ENCODE measurements at places on chromosomes 16 and 17. TPM values are rescaled to one million over a fixed set of nuclear protein-coding genes. Genes with fewer than 3 reads are reported as not detected.

DNA sequence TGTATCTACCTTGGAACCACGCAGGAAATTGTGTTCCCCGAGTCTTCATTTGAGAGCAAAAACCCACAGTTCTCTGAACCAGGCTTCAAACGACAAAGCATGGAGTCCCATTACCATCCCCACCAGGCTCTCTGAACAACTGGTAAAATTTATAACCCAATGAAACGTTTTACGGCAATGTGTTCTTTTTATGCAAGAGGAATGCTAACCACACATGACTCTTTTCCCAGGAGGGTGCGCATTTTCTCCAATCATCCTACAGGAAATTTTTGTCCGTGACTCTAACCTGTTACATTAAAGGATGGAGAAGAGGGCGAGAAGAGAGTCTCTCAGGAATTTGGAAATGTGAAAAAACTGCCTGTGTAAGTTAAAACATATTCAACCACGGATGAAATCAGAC is 17.8 kb downstream of the STX8 start:
- no peak for DNase-seq

Gene KRTAP2-3
- total RNA-seq: not detected

DNA sequence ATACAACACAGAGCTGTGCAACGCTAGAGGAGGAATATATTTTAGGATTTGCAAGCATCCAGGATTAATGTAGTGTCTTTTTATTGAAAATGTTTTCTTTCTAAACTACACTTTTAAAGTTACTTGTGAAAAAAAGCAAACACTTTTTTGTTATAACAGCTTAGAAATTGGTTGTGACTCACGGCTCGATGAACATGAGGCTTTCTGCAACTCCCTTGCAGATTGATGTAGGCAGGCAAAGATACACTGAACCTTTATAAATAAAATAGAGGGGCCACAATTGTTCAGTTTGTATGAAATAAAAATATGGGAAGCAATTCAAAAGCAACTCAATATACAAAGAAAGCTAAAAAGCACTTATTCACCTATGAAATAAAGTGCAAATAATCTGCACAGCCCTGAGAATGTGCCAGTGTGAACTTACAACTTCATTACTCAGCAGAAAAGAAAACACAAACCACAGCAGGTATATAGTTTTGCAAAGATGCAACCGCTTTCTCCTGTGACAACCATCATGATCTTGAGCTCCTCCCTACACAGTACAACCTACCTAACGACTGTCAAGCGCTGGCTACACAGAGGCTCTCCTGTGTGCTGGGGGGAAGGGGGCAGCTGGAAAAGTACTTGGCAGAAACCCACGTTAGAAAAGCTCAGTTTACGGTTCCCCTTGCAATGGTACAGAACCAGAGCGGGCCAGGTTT is 948 bp downstream of the LUC7L start:
- no peak for DNase-seq

GRCh38 chr16:76976101-76976500 is 214.9 kb upstream of the MON1B start:
- no peak for DNase-seq

- no peak for DNase-seq
Observed at GRCh38 chr16:17219991-17220390, 250.8 kb downstream of the XYLT1 start.

Gene SPOP
- 57.4 TPM for total RNA-seq

DNA sequence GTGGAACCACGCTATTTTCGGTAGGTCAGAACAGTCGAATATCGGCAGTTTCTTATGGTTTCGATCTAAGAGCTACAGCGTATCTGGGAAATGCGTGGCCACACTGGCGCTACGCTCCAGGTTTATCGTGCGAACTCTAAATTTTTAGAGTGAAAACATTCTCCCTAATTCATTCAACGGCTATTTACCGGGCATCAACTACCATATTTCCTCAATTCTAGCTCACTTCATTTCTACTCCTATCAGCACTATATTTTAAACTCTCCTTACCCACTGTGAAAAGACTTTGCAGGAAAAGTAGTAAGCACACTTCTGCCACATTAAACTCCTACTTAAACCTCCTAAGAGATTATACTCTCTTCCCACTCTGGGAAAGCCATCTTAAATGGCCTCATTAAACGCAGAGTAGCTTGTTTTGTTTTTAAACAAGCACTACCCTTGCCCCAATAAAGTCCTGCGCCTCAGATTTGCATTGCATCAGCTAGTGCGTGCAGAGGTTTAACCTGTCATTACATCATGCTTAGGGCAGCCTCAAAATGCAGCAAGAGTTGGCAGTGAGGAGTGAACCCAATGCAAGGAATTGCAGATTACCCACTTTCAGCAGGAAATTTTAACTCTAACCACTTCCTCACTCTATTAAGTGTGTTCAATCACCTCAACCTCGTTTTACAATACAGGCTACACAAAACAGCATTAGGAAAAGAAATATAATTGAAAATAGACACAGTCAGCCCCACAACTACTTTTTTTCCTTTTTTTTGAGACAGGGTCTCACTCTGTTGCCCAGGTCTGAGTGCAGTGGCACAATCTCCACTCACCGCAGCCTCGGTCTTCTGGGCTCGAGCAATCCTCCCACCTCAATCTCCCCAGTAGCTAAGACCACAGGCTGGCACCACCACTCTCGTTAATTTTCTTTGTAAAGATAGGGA is 18.8 kb downstream of the SIAH1 start:
- peak; percentile 71 for DNase-seq

DNA sequence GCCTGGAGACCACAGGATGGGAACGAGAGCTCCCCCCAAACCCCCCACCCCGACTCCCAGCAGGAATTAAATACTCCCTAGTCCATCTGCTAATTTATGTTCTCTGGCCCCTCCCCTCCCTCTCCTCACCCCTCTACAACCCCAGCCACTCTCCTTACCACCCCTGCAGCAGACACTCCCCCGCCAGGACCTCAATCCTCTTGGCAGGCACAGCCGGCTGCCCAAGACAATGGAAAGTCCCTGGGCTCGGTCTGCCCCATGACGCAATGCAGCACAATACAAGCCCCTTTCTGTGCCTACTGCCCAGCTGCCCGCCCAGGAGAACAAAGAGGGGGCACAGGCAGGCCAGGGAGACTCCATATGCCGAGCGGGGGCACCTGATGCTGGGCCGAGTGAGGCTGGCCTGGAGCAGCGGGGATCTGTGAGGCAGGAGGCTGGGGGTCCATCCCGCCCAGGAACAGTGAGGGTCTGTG is 30.3 kb upstream of the CDC42EP4 start:
- DNase-seq: peak; percentile 72

- DNase-seq: no peak
Observed at GRCh38 chr16:66502020-66502913, 47.7 kb downstream of the TK2 start.

Gene MARCHF10
- total RNA-seq: not detected

Gene SOST
- not detected for total RNA-seq

Gene ZFP3
- total RNA-seq: 5.4 TPM

Data from body of pancreas (tissue), 4 donors.